ENCODE measurements at places on chromosomes 12 and 14.

- no peak for DNase-seq
Observed at GRCh38 chr12:98939350-98939749, 294.3 kb downstream of the APAF1 start.

- DNase-seq: no peak
Observed at GRCh38 chr14:58650857-58651256, 13.1 kb downstream of the DACT1 start.

DNA sequence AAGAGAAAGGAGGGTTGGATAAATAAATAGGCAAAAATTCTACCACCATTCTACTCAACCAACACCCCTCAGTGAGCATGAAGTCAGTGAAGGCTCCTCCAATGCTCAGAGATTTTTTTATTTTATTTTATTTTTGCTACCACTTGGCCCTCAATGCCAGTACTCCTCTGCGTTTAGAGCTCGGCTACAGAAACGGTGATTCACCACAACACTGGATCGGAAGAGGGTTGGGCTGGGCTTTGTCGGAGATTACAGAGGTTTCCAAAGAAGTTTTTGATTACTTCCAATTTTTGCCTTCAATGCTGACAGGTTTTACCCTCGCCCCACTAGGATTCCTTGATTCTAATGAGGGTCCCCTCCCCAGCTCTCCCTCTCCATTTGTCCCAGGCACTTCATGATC is 1027.2 kb upstream of the TMEM132C start:
- DNase-seq: no peak

GRCh38 chr14:87899228-87899627 is 93.8 kb downstream of the GALC start:
- DNase-seq: no peak

DNA sequence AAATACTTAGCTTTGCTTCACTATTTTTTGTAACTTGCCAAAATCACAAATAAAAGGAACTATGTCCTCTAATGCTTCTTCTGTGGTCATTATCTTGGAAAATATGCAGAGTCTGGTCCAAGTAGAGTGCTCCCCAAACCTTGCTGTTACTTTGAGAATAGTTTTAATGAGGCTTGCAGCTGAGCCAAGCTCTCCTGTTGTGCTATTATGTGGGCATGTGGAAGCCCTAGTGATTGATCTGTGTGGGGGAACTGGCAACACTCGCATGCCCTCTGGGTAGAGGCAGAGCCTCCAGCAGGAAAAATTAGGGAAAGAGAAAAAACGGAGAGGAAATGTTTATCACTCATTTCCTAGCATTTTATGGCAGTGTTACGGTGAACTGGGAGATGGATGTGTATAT is 473.1 kb downstream of the EGLN3 start:
- DNase-seq: no peak

DNA sequence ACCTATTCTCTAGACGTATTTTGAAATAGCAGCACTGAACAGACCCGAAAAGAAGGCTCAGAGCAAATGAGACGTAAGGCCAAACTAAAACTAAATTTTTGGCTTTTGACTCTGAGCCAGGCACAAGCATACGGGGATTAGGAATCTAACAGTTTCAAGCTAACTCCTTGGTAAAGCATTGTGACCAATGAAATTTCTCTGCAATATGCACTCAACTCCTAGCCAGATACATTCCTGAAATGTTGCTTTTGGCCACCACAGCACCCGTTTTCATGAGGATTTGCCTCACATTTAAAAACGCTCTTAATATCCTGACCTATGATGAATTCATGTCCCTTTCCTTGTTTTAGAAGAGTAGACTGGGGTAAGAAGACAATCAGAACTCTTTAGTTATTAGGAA is 53.1 kb upstream of the NPFF start:
- DNase-seq: no peak

- DNase-seq: no peak
Observed at GRCh38 chr12:12266389-12266872, 413 bp downstream of the LRP6 start.

DNA sequence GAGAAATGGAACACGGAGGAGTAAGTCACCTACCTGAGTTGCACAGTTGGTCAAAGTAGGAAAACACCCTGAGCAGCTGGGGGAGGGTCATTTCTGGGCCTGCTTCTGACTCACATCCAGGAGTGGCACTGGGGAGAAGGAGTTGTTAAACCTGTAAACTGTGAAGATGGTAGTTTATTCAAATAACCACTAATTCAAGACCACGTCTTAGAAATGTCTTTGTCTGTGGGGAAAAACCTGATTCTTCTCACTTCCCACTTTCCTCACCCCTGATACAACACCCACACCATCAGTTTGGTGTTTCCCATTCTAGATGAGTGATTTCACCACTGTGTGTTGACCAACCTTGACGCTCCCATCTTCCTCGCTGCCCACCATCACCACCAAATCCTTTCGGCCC is 207.1 kb downstream of the ANO4 start:
- DNase-seq: no peak

DNA sequence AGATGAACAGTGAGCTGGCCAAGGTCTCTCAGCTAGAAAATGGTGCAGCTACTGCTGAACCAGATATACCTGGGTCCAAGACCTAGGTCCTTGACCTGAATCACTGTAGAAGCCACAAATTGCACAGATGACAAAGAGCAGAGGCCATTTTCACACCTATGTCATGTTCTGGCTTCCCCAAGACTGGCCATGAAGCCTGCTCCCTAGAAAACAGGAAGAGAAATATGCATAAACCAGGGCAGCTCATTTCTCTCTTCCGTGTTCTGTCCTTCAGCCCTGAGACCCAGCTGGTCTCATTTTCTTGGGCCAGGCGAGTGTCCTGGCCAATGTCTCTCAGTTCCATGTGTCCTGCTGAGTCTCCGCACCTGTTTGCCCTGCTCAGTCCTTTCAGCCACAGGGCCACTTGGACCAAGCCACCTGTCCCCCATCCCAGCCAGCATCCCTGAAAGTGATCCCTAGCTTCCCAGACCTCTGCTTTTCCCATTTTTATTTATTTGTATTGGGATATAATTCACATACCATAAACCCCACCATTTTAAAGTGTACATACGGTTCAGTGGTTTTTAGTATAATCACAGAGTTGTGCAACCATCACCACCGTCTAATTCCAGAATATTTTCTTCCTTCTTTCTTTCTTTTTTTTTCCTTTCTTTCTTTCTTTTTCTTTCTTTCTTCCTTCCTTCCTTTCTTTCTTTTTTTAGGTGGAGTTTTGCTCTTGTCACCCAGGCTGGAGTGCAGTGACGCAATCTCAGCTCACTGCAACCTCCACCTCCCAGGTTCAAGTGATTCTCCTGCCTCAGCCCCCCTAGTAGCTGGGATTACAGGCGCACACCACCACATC is 27.0 kb downstream of the P2RX7 start:
- no peak for DNase-seq

DNA sequence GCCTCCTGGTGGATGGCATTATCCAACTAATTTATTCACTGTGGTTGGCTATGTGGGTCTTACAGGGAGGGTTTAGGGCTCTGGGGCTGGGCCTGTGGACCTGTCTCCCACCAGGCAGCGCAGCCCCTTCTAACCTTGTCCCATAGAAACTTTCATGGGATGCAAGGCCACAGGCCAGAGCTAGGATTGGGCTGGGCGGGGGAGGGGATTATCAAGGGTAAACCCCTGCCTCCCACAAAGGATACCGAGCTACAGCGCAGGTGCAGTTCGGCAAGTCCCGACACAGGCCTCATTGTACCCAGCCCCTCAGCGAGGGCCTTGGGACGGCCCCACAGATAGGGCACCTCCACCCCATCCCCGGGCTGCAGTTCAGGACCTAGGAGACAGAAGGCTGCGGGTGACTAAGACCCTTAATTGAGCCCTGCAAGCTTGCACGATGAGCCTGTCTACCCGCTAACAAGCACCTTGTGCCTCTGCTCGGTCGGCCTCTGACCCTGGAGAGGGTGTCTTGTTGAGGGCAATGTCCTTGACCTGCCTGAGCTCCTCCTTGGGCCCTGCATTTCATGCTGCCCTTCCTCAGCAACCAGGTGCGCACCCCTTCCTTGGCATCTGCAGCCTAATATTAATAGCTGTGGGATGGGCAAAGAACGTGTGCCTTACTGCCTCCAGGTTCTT is 46.7 kb downstream of the PSMA6 start:
- no peak for DNase-seq

GRCh38 chr14:51548187-51548586 is 103.5 kb upstream of the FRMD6 start:
- DNase-seq: no peak

DNA sequence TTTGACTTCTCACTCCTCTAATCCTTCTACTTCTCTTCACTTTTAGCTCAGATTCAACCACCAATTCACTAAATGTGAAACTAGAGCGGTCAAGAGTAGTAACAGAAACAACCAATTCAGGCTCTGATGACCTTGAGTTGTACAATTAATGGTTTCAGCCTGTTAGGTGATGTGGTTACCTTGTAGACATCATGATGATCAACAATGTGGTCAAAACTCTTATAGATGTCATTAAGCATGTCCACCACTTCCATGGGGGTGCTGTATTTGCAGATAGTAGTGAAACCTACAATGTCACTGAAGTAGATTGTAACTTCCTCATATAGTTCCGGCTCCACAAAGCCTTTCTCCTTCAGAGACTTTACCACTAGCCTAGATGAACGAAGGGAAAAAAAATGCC is 54.1 kb upstream of the PLBD1 start:
- no peak for DNase-seq

DNA sequence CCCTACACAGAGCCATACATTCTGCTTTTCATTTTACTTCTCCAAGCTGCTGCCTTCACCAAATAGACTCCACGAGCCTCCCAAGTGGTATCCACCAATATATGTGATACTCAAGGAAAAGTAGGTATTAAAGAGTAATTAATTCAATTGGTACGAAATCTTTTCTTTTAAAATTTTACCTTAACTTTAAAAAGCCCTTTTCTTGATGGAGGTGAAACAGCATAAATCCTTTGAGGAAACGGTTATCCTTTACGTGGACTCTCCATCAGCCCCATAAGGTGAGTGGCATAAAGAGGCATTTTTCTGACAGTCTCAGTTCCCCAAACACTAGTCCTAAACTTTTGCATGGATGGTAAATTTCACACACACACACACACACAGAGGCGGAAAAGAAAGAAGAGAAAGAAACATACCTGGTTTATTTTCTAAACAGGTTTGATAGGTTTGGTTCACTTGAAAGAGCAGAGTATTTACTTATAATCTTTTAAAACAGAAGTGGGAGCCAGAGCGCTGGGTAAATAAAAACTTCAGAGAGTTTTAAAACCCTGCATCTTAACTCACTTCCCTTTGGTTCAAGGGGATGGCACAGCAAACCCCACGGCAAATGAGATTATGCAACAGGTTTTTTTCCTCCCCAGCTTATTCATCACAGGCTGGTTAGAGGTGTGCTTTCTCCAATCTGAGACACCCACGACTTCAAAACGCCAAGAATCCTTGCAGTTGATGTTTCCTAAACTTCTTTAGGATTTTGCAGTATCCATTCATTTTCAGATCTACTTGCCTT is 1.9 kb downstream of the DUSP16 start:
- no peak for DNase-seq

DNA sequence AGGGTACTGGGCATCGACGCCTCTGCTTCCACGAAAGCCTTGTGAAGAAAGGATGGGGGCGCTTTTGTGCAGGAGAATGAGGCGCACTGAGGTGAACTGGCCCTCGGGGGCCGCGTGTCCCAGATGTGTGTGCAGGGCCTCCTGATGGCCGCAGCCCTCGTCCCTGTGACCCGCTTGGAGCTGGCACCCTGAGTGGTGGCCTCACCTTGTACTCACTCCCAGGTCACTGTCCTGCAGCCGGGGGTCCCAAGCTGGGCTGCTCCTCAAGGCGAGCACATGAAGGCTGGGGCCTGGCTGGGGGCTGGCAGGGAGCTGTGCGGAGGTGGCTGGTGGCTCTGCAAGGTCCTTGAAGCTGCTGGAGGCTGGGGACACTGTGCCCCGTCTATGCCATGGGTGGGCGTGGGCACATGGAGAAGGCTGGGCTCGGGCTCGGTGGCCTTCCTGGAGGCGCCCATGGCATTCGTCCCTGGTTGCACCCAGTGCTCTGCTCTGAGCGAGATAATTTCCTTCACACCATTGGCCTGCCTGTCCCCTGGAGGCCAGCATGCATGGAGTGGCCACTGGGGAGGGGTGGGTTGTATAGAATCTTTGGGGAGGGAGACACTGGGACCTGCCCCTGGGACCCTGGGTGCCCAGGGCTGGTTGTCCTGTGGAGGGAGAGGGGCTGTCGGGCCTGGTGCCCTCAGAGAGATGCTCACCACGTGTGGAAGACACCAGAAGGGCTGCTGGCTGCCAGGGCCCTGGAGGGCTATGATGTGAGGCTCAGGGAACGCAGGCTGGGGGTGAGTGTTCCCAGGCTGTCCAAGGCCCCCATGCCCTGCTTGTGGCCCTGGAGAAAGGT is 79.3 kb downstream of the TMEM121 start:
- DNase-seq: no peak

GRCh38 chr12:114013575-114014345 is 47.6 kb upstream of the RBM19 start:
- DNase-seq: no peak

- DNase-seq: no peak
Observed at GRCh38 chr14:41055589-41055988, 551.1 kb upstream of the LRFN5 start.

- DNase-seq: no peak
Observed at GRCh38 chr14:56417173-56417572, 162.4 kb upstream of the TMEM260 start.

DNA sequence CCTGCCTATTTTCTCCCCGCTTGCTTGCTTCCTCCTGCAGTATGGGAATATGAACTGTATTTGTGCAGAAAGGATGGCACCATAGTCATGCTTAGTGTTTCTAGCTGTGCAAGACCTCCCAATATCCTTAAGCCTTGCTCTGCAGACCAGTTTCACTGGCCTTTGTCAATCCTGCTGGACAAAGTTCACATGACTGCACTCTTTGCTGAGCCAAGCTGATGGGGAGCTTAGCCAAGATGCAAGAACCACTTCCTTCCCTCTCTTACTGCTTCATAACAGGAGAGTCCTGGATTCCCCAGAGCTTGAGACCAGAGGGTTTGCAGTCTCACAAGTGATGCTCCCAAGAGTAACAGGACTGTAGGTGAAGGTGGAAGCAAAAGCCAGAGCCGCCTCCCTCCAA is 3.8 kb downstream of the ASIC1 start:
- DNase-seq: no peak

DNA sequence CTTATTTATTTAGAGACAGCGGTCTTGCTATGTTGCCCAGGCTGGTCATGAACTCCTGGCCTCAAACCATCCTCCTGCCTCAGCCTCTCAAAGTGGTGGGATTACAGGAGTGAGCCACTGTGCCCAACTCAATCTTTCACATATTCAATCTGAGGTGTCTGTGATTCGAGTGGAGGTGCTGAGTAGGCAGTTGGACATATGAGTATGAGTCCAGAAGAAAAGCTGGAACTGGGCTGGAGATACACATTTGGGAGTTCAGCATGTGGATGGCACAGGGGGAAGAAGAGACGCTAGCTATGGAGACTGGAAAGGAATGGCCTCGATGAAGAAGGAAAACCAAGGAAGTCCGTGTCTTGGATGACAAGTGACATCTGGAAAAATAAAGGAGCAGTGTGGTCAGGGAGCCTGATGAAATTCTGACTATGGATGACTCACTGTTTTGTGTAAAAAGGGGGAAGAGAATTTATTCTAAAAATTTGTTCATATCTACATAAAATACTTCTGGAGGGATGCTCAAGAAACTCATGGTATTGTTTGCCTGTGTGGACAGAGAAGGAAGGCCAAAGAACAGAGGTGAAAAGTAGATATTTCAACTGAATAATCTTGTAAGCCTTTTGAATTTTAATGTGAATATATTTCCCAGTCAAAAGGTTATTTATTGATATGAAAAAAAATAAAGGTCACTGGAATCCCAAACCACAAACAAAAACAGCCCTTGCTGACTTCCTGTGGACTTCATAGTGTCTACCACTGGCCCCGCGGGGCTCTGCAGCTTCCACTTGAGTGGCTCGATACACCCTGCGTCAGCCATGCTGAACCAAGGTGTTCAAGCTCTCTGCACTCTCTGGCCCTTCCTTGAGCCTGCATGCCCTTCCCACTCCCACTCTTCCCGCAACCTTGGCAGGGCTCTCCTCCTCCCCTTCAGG is 8.9 kb upstream of the LTA4H start:
- no peak for DNase-seq

Measured in activated naive CD4-positive, alpha-beta T cell (primary cell).